ENCODE measurements at places on chromosomes 11 and 22. TPM values are rescaled to one million over a fixed set of nuclear protein-coding genes. Genes with fewer than 3 reads are reported as not detected.
A peak's percentile ranks its signal among the peaks of the same experiment; 100 is the strongest.

DNA sequence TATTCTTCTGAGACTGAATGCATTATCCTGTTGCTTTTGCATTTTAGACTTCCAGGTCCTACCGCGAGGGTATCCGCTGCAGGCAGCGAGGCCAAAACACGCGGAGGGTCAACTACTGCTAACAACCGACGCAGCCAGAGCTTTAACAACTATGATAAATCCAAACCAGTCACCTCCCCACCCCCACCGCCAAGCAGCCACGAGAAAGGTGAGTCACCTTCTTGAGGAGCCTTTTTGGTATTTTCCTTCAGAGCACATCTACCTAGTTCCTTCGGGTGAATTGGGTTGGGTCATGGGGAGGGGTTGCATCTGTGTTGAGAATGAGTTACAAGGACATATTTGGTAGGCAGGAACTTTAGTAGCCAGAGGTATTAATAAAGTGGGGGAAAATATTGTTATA is 179.8 kb downstream of the NAV2 start:
- H3K27ac ChIP-seq = peak overlapping the region; percentile 43
- no peak for DNase-seq
- peaks cover 18% of the 10 kb centered on the region for H3K36me3 ChIP-seq

The MFNG gene
- total RNA-seq = 1.2 TPM

DNA sequence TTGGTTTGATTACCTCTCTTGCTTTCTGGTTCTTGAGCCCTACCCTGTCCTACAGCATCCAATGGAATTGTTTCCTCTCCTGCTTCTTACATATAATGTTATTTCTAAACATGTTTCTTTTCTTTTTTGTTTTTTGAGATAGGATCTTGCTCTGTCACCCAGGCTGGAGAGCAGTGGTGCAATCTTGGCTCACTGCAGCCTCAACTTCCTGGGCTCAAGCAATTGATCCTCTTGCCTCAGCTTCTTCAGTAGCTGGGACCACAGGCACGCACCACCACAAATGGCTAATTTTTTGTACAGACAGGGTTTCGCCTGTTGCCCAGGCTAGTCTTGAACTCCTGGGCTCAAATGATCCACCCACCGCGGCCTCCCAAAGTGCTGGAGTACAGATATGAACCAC is 105.9 kb downstream of the SGSM3 start:
- DNase-seq = no peak
- H3K4me1 ChIP-seq = peaks cover 33% of the 10 kb centered on the region
- no peak overlapping the region for H3K4me3 ChIP-seq
- H3K27me3 ChIP-seq = no peaks in the 10 kb centered on the region
- H3K36me3 ChIP-seq = no peaks in the 10 kb centered on the region

DNA sequence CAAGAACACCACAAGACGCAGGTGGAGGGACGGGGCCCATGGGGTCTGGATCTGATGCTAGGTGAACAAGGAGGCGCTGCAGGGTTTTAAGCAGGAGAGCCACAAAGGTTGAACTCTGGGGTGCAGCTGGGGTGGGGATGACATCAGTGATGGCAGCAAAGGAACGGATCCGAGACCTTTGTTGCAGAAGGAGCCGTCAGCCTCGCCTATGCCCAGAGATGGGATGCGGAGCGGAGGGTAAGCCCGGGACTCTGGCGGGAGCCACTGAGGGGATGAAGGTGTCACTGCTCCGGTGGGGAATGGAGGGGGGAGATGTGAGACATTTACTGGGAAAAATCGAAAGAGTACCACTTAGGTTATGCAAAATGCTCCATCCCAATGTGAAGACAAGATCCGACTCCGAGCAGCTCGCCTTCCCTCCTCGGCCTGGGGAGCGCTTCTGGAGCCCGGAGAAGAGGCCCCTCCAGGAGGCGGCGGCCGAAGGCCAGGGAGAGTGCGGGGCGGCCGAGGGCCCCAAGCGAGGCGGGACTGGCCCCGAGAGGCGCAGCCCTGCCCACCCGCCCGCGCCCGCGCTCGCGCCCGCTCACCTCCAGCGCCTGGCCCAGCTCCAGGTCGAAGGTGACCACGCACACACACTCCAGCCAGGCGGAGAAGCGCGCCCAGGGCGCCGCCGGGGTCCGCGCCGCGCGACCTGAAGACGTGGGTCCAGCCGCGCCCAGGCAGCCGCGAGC is 422 bp downstream of the DENND6B start:
- no peak for DNase-seq
- H3K4me3 ChIP-seq = peak overlapping the region; percentile 81
- H3K4me1 ChIP-seq = peaks cover 28% of the 10 kb centered on the region
- no peaks in the 10 kb centered on the region for H3K36me3 ChIP-seq
- peak overlapping the region; percentile 70 for H3K27ac ChIP-seq
- no peaks in the 10 kb centered on the region for H3K27me3 ChIP-seq

DNA sequence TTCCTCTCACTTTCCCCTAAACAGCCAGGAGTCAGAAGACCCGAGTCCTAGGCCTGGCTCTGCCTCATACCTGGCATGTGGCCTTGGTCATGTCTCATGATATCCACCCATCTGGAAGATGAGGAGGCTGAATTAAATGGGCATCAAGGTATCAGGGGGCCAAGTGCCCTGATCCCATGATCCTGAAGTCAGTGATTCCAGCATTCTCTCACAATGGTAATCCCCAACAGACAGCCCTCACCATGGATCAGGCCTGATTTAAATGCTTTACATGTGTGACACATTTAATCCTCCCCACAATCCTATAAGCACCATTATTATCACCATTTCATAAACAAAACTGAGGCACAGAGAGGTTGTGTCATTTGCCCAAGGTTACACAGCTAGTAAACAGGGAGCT is 70.0 kb downstream of the PDE2A start:
- H3K27ac ChIP-seq = peak overlapping the region; percentile 46
- no peaks in the 10 kb centered on the region for H3K4me1 ChIP-seq
- no peak for DNase-seq
- no peak overlapping the region for H3K4me3 ChIP-seq

The ART1 gene
- not detected for total RNA-seq

- no peak overlapping the region for H3K27ac ChIP-seq
- H3K4me3 ChIP-seq = no peak overlapping the region
- no peak for DNase-seq
- H3K27me3 ChIP-seq = peaks cover 63% of the 10 kb centered on the region
- H3K36me3 ChIP-seq = peaks cover 3% of the 10 kb centered on the region
- H3K4me1 ChIP-seq = peaks cover 11% of the 10 kb centered on the region
Observed at GRCh38 chr11:121453589-121454299, 977 bp upstream of the SORL1-AS1 start.

- H3K27me3 ChIP-seq = no peaks in the 10 kb centered on the region
- H3K36me3 ChIP-seq = no peaks in the 10 kb centered on the region
- H3K27ac ChIP-seq = peak overlapping the region; percentile 89
- DNase-seq = no peak
- peak overlapping the region; percentile 81 for H3K4me3 ChIP-seq
Observed at GRCh38 chr22:19120829-19121630, 1.2 kb downstream of the DGCR2 start.

The IL18 gene
- total RNA-seq = 0.85 TPM

The WNT7B gene
- 0.18 TPM for total RNA-seq

- H3K36me3 ChIP-seq = no peaks in the 10 kb centered on the region
- H3K4me1 ChIP-seq = no peaks in the 10 kb centered on the region
- no peak overlapping the region for H3K27ac ChIP-seq
- H3K27me3 ChIP-seq = no peaks in the 10 kb centered on the region
- DNase-seq = no peak
- H3K4me3 ChIP-seq = no peak overlapping the region
Observed at GRCh38 chr11:14835496-14836492, 56.2 kb downstream of the CYP2R1 start.

The CTSC gene
- 4.8 TPM for total RNA-seq

The C11orf86 gene
- total RNA-seq = not detected

Measured in chondrocyte (in vitro differentiated cells).